ENCODE measurements at places on chromosomes 11 and 22.

GRCh38 chr11:117465236-117465997 lies 137.8 kb downstream of the CEP164 start:
- DNase-seq = no peak

DNA sequence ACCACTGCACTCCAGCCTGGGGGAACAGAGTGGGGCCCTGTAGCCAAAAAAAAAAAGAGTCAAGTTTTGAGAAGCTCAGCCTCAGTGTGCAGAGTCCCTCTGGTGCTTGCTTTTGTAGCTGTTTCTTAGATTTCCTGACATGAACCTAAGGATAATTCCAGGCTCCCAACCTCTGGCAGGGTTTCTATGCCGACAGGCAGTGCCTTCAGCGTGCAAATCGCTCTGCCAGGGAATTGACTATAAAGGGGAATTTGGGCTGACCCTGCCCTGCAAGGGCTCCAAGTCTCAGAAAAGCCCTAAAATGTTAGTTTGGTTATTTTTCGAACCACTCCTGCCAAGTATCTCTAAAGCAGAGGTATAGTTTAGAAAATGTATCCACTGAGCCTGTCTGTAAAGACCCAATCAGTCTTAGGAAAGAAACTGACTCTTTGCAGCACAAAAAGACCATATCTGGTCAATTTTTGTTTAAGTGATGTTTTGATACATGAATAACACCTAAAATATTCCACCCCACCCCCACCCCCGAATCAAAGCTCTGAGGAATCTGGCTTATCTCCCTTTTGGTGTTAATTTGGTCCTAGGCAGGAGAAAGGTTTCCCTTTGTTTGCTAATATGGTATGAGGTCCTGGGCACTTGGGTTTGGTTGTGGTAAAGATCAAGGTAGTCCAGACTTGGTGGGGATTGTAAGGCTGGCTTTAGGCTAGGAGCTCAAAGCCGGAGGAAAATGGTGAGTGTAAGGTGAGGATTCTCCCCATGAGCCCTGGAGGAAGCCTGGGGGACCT lies 49.7 kb downstream of the ANO1 start:
- DNase-seq = no peak

DNA sequence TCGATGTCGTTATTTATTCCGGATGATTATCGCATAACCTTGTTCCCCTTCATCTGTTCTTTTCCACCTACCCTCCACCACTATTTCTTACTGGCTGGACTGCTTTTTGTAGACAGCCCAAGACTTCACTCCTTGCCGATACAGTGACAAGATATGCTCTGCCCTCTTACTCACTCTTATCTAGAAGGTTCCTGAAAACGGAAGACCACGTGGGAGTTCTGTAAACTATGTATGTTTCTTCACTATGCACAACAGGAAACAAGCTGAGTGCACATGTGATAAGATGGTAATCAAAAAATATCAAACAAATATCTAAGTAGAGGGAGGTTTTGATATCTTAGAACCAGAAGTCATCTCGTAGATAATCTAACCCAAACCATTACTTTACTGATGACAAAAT lies 122.9 kb upstream of the ARHGAP20 start:
- no peak for DNase-seq

DNA sequence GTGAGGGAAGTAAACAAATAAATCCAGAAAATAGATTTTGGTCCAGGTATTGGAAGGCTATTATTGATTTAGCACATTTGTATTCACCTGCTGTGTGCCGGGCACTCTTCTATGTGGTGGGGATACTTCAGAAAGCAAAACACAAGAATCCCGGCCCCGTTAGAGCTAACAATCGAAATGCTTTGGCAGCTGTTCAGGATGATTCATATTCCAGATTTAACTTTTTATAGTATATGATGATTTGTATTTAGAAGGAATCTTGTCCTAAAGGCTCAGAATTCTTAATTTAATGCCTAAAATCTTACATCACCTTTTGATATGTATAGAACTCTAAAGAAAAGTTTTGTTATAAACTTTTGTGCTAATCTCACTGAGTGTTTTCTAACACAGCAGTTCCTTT lies 28.0 kb downstream of the ZC3H12C start:
- DNase-seq = no peak

DNA sequence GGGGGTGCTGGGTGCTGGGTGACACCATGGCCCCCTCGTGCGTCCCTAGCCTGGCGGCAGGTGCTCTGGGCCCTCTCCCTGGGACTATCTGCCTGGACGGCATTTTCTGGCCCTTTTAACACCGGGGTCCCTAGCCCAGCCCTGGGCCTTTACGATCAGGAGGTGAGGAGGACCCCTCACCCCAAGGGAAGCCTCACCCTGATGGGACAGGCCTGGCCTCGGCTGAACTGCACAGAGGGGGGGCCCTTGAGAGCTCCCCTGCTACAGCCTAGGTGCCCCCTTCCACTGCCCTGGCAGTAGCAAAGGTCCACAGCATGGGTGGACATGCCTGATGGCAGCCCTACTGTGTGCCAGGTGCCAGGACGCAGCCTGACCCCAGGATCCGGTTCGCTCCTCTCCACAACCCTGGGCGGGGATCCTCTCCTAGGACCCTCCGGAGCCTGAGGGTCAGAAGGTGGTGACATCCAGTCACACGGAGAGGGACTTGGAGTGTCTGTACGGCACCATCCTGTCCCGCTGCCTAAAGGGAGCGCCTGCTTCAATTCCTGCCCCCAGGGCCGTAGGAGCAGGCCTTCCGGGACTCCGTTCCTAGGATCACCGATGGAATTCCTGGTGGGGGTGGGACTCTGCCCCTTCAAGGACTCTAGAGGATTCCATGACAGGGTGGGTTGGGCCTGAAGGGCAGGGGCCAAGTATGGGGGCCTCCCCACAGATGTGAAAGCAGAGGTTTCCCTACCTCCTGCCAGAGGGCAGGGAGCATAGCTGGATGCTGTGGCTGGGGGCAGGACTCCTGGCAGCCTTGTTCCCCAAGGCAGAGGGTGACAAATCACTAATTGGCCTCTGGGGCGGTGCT lies 33.0 kb upstream of the TH start:
- DNase-seq = no peak

- DNase-seq = no peak
These were observed 170.8 kb upstream of the CADM1 start for GRCh38 chr11:115674937-115675544.

- DNase-seq = peak; percentile 74
These were observed 648 bp downstream of the FOSL1 start for GRCh38 chr11:65899356-65900124.

GRCh38 chr11:64449381-64450167 lies 90.6 kb downstream of the RPS6KA4 start:
- peak; percentile 65 for DNase-seq

DNA sequence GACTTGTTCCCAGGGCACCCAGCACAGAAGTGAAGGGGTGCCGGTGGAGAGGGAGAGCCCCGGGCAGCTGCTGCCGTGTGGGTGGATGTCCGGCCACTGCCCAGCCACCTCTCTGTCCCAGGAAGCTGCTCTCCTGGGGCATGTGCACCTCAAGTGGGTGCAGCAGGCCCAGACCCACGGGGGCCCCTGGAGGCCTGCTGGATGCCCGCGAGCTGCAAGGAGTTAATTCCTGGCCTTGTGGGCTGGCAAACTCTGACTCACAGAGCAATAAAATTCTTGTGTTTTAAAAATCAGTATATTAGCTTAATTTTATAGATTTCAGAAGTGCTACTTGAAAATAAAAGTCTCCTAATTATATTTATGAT lies 37.4 kb upstream of the KCNQ1OT1 start:
- no peak for DNase-seq

GRCh38 chr22:44383652-44384562 lies 71.2 kb upstream of the SHISAL1 start:
- DNase-seq = no peak

- DNase-seq = no peak
These were observed at the start of gene MRGPRF for GRCh38 chr11:69013009-69013951. TSS of gene MRGPRF (minus strand) at chr11:69013246. CDS start at chr11:69009901, 3,345 bp downstream.

DNA sequence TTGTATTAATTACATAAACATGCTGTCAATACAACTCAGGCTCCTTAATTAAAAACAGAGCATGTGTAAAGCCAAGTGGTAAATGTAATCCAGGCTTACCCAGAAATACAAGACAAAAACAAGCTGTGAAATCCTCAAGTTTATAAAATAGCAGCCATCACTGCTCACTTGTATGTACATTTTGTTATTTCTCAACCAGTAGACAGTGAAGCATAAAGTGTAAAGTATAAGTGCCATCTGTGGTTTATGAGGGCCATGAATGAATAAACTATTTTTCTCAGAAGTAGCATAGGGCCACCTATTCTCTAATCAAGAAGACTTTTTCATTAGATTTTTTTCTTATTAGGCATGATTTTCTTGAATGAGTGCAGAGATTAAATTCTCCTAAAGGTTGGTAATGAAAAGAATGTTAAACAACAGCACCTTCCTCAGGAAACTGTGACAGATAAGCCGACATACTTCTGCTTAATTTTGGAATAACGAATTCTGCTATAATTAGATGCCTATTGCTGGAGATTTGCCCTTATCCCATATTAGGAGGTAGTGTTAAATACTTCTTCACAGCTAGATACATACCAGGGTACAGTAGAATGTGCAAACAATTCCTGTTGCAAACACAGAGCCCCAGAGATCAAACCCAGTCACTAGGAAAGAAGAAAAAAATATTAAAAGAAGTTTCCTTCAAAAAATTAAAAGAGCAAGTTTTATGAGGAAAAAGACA lies 13.0 kb downstream of the SLC5A12 start:
- no peak for DNase-seq

GRCh38 chr11:120612513-120613263 lies 101.1 kb downstream of the GRIK4 start:
- DNase-seq = no peak

DNA sequence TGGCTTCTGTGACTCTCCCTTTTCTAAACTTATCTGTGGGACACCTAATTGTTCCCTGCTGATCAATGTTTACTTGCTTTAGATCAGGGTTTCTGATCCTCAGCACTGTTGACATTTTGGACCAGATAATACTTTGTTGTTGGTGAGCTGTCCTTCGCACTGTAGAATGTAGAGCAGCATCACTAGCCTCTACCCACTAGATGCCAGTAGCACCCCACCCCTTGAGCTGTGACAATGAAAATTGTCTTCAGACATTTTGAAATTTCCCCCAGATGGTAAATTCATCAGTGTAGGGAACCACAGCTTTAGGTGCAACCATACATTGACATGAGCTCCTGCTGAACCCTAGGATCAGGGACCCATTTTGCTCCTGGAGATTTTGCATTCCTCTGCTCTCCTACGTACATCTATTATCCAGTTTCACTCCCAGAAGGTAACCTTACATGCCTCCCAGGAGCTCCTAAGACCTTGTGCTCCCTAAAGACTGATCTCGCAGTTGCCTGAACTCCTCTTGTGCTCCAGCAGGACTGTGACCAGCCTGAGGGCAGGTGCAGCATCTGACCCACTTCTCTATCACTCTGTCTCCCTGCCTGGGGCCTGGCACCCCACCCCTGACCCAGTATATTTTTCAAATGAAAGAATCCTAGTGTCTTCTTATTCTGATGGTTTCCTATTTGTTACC lies 107.8 kb downstream of the FAR1 start:
- DNase-seq = no peak

GRCh38 chr11:74257959-74258553 lies 53.4 kb downstream of the P4HA3 start:
- DNase-seq = no peak

- DNase-seq = no peak
These were observed 803.2 kb upstream of the CCDC90B start for GRCh38 chr11:84089072-84090057.

- DNase-seq = no peak
These were observed 41.1 kb downstream of the OSBPL5 start for GRCh38 chr11:3123761-3124733.

- DNase-seq = no peak
These were observed 74.0 kb upstream of the PHOX2A start for GRCh38 chr11:72317982-72318381.

- no peak for DNase-seq
These were observed 11.8 kb downstream of the SCYL1 start for GRCh38 chr11:65536412-65537295.

DNA sequence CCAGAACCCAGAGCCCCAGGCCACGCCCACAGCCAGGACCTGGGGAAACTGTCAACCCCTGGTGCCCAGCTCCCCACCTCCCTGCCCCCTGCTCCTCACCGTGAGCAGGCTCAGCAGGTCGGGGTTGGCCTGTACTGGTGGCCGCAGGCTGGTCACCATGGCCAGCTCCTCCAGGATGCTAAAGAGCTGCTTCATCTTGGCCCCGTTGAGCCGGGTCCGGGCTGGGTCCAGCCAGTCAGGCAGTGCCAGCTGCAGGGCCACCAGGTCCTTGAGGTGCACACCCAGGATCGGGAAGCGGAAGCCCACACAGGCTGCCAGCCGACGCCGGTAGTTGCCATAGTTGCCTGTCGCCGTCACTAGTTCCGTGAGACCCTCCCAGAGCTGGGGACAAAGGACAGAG lies 7.3 kb downstream of the RASGRP2 start:
- DNase-seq = no peak

- no peak for DNase-seq
These were observed 24.9 kb upstream of the GRAMD1B start for GRCh38 chr11:123405123-123405592.

DNA sequence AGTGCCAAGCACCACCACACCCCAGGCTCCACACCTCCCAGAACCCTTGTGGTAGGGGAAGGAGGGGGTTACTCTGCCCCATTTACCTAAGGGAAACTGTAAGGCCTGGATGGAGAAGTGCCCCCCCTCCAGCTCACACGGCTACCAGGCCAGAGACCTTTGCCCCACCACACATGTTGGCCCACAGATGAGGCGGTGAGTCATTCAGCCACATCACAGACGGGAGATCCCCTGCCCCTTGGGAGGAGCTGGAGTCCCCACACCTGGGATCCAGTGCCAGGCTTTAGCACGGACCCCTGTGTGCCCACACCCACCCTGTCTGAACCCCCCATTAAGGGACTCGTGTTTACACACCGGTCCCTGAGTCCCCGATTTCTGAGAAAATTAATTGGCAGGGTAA lies 24.9 kb downstream of the CDKN1C start:
- DNase-seq = peak; percentile 15

DNA sequence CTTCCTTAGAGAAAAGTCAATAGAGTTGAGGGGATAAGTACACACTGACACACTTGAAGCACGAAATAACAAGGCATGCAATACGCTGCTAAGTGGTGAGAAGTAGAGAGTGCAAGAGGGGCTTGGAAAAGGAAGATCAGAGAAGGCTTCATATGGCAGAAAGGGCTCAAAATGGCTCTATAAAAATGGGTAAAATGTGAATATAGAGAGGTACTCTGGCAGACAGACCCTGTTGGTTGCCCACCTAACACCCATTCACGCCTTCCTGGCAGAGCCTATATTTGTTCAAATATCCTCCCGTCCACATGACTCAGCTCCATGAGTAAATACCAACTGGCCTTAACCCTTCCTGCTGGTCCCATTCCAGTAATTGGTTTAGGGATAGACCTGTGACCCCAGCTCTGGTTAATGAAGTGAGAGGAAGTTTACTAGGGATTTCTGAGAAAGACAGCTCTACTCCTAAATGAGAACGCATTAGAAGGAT lies 38.9 kb upstream of the CCDC34 start:
- DNase-seq = no peak

- no peak for DNase-seq
These were observed 211.6 kb upstream of the SESN3 start for GRCh38 chr11:95442531-95443050.

GRCh38 chr11:100004541-100004940 lies 682.5 kb upstream of the ARHGAP42 start:
- DNase-seq = no peak

- no peak for DNase-seq
These were observed 33.9 kb downstream of the MARK2 start for GRCh38 chr11:63872800-63873197.

- no peak for DNase-seq
These were observed 22.3 kb upstream of the TMEM191C start for GRCh38 chr22:21444701-21445436.
